Activated T-helper 2 cell treated with anti-CD3 and anti-CD28 coated beads, Interferon-gamma antibody, Interleukin-2, Interleukin-4, amounts not matched to agents 10 μg/mL and 5 μg/mL and 100 μg/mL, durations not matched to agents 14 hours and 24 hours and 36 hours (primary cell): ENCODE measurements at places on chromosomes 5 and 9. TPM values are rescaled to one million over a fixed set of nuclear protein-coding genes. Genes with fewer than 3 reads are reported as not detected.

ZFP2 gene
- total RNA-seq: 0.18 TPM in 1 of 2 replicates, not detected in the other

LRRC19 gene
- not detected in 2 replicates for total RNA-seq

DNA sequence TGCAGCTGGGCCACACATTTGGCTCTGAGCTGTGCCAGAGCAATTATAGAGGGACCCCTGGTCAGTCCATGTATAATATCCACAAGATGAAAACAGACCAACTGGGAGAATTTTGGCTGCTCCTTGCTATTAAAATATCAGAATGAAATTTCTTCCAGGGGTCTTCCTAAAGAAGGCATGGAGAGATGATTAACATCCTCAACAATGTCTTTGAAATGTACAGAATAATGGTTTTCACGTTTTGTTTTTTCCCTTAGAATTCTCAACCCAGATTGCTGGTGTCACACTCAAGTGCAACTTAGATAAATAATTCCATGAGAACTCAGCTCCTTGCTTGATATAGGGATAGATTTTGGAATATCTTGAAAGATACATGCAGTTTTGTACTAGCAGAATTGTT is 148.3 kb upstream of the SLC24A2 start:
- no peak for DNase-seq

DNA sequence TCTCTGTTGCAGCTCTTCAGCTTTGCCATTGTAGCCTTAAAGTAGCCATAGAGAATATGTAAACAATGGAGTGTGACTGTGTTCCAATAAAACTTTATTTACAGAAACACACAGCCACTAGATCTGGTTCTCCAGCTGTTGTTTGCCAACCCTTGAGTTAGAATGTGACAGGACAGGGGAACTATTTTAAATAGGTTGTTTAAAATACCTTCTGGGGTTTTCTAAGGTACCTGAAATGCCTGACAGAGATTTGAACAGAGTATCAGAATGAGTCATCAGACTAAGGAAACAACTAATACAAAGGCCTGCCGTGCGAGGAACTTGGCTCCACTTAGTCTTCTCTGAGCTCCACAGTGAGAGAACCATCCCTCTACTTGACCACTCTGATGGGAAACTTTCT is 85.4 kb downstream of the HSD17B4 start:
- DNase-seq: no peak

DNA sequence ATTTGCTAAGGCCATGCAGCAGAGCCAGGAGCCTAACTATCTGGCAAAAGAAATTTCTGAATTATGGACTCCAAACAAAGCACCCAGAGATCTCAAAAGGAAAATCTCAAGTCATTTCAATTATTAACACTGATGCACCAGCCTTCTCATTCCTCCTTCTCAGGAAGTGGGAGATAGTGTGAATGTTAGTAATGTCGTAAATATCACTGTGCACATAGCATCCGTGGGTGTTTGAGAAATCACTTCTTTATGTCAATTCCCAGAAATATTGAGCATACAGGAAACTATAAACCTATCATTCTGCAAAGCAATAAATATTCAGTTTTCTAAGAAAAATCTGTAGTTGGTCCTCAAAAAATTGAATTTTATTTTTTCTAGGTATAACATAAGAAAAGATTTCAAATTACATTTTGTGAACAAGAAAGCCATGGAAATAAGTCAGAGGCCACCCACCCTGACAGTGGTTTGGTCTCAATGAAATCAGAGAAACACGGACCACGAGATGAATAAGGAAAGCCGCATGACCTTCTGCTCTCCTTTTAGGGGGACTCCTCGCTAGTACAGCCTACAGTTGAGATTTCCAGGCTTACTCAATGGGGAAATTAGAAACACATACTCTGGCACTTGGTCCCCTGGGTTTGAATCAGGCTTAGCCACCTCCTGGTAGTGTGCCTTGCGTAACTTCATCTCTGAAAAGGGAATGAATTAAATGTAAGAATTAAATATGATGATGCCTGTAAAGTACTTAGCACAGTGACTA is 120.6 kb downstream of the DIRAS2 start:
- no peak for DNase-seq
